ENCODE measurements at places on chromosomes 16 and 17.

GRCh38 chr17:80259457-80260068 lies 1.1 kb upstream of the RNF213 start:
- no peak for DNase-seq

- no peak for DNase-seq
Measured at GRCh38 chr17:4942760-4943508, 2.9 kb downstream of the RNF167 start.

DNA sequence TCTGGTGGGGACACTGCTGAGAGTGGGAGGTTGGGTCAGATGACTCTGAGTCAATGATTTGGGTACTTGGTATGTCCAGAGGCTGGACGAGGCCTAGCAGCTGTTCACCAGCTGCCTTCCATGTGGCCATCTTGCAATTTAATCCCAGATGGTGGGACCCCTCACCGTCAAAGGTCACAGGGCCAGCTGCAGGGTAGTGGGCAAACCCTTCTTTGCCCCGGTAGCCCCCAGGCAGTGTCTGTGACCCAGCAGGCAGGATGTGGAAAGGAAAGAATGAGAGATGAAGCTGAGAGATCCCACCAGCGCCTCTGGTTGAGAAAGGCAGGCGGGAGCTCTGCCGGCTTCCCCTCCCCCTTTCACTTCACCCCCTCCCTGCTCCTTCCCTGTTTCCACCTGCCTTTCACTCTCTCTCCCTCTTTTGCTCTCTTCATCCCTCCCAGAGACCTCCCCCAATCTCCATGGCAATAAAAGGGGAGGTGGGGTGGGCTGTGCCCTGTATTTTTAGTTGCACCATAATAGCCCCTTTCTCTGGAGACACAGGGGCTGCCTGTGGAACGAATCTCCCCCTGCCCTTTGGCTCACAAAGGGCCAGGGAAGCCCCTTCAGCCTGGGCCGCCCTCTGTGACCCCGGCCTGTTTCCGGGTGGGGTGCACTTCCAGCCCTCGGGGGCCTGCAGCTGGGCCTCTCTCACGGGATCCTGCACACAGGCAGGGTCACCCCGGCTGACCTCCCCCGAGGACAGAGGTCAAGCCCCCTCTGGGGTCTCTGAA lies 20.2 kb downstream of the CDK5RAP3 start:
- no peak for DNase-seq

- no peak for DNase-seq
Measured at GRCh38 chr17:35808240-35808961, 883 bp upstream of the TAF15 start.

- DNase-seq, result no peak
Measured at GRCh38 chr17:68207651-68208253, 40.1 kb upstream of the AMZ2 start.

- DNase-seq, result no peak
Measured at GRCh38 chr16:12906271-12906670, 4.9 kb downstream of the SHISA9 start.

DNA sequence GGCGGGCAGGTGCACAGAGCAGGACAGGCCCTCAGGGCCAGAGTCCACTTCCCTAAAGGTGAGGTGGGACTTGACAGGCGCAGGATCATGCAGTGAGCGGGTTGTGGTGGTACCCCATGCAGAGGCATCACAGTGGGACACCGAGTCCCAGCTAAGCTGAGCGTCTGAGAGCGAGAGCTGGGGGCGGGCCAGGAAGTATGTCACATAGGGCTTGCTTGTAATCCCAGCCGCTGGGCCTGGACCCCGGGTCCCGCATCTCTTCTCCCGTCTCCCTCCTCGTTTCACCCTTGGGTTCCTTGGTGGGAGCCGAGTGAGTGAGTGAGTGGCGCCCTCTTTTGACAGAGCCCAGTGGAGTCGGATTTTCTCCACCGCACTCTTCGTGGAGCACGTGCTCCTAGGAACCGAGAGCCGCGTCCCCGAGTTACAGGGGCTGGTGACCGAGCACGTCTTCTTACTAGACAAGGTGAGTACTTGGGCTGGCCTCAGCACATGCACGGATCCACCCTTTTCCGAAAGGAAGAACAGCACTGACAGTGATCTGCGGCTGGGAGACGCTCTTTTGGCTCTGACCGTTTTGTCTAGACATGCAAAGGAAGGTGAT lies 50.8 kb upstream of the ENDOV start:
- DNase-seq, result no peak

GRCh38 chr16:12027558-12028287 lies 51.2 kb downstream of the SNX29 start:
- no peak for DNase-seq

DNA sequence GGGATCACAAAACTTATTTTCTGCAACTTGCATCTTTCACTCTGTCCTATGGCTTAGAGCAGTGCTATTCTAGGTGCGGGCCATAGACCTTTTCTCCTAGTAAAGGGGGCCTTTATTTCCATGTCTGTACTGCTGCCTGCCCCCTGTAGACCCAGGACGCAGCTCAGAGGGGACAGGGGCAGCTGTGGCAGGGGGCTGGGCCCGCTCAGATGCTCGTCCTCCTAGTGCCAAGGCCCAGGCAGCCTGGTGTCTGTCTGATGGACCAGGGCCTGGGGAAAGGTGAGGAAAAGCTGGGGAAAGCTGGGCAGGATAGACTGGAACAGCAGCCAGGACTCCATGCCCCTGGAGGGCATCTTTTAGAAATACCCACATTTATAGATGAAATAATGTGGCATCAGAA lies 25.6 kb downstream of the VAC14 start:
- DNase-seq, result no peak

DNA sequence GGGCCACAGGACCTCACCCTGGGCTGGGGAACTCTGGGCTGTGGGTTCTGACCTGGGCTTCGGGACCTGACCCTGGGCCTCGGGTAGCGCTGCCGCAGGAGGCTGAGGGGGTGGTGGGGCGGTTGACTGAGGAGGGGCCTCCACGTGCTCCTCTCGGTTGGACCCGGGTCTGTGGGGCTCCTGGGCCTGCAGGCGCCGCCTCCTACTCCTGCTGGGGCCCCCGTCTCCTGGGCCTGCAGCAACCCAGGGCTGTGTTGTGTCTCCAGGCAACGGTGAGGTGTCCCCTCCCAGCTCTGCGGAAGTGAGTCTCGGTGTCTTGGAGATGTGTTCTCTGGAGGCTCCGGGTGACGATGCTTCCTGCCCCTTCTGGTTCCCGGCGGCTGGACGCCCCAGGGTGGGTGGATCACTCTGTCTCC lies 41.5 kb upstream of the GNG13 start:
- DNase-seq, result peak; percentile 73

GRCh38 chr16:59210955-59211541 lies 476.9 kb upstream of the GOT2 start:
- peak; percentile 25 for DNase-seq

DNA sequence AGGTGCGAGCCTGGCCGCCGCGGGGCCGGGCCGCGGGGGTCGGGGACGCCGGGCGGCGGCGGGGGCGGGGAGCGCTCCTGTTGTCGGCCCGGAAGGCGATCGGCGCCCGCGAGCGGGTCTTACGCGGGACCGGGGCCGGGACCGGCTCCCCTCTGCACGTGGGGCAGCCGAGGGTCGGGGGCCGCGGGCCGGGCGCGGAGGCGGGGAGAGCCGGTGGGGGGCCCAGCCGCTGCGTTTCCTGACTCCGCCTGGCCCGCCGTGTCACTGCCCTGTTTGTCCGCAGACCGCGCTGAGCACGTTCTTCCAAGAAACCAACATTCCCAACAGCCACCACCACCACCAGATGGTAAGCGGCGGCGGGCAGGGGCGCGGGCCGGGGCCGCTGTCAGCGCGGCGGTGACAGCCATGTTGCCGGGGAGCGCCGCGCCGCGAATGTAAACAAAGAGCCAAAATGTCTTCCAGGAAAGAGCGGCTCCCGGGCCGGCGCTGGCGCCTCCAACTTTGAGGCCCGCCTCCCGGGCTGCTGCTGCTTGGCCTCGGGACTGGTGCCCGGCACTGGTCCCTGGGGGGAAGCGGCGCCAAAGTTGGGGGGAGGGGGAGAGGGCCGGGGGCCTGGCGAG lies 586 bp downstream of the UBALD2 start:
- peak; percentile 75 for DNase-seq

DNA sequence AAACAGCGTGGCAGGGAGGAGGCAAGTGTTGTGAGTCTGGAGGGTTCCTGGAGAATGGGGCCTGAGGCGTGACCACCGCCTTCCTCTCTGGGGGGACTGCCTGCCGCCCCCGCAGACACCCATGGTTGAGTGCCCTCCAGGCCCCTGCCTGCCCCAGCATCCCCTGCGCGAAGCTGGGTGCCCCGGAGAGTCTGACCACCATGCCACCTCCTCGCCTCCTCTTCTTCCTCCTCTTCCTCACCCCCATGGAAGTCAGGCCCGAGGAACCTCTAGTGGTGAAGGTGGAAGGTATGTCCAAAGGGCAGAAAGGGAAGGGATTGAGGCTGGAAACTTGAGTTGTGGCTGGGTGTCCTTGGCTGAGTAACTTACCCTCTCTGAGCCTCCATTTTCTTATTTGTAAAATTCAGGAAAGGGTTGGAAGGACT lies at the start of gene CD19:
Gene CD19, plus strand, starts transcription at position 171 of the 425 bp plus-strand sequence. Its CDS starts 30 bp downstream, at position 201.
- no peak for DNase-seq

Data from right hindlimb (tissue), 1 donor.